NCI-H446 treated with DMSO at 0.1 percent for 48 hours (cell line): ENCODE measurements at places on chromosomes 13 and 19.

GRCh38 chr19:51491586-51491985 lies 10.0 kb downstream of the SIGLEC12 start:
- no peak for DNase-seq

DNA sequence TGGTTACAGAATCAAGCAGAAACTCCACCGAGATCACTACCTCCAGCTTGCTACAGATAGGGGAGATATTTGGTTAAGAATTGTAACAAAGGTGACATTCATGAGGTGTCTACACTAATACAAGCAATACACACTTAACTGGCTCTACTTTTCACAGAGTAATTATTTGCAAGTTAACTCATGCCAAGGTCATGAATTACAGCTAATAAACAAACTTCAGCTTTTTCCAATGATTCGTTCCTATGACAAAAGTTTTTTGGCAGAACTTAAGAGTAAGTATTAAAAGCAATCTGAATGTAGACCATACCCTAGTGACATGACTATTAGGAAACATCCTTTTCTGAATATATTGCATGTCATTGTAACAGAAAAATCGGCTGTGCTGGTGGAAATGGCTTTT lies 72.1 kb downstream of the LHFPL6 start:
- no peak for DNase-seq

GRCh38 chr19:2791876-2792275 lies 6.6 kb downstream of the THOP1 start:
- no peak for DNase-seq

DNA sequence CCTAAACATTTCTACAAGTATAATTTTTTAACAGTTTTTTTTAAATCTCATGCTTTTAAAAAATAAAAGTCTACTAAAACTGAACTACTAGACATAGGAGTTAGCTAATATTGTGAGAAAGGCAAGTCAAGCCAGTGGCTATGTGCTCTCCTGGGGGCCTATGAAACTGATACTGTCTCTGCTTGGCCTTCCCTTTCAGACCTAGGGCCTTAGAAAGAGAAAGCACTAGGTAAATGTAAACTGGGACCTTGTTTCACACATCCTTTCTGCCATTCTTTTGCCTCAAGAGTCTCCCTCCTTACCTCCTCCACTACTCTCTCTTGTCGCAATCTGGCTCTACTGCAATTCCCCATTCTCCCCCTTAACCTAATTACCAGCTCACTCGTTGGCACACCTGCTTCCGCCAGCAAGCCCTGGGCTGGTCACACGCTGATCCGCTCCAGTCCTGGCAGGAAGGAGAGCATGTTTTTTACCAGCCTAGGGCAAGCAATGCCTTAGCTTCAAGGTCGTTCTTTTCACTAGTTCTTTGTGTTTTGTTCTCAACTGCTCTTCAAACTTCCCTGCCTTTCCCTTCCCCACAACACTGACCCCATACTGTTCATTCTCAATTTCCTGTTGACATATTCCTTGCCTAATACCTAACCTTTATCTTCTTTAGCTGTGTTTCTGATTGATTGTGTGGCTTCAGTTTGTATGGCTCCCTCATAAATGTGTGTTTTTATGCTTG lies 23.1 kb downstream of the TBC1D4 start:
- no peak for DNase-seq

GRCh38 chr13:114041493-114041892 lies 67.6 kb upstream of the C13orf46 start:
- no peak for DNase-seq

- no peak for DNase-seq
Measured at GRCh38 chr19:40466985-40467734, at the start of gene SPTBN4. TSS of gene SPTBN4 (plus strand) at chr19:40467001. CDS start at chr19:40472622, 5,621 bp downstream.

- no peak for DNase-seq
Measured at GRCh38 chr19:13960863-13961784, 8.8 kb downstream of the DCAF15 start.

- DNase-seq: no peak
Measured at GRCh38 chr19:10965398-10965797, 4.6 kb downstream of the SMARCA4 start.

- no peak for DNase-seq
Measured at GRCh38 chr19:51020988-51021651, 1.6 kb upstream of the KLK10 start.

GRCh38 chr13:98066636-98067035 lies 76.3 kb upstream of the FARP1 start:
- no peak for DNase-seq

GRCh38 chr13:110445183-110445582 lies 116.3 kb downstream of the RAB20 start:
- no peak for DNase-seq

GRCh38 chr13:28468023-28468915 lies 26.7 kb downstream of the FLT1 start:
- DNase-seq: no peak

DNA sequence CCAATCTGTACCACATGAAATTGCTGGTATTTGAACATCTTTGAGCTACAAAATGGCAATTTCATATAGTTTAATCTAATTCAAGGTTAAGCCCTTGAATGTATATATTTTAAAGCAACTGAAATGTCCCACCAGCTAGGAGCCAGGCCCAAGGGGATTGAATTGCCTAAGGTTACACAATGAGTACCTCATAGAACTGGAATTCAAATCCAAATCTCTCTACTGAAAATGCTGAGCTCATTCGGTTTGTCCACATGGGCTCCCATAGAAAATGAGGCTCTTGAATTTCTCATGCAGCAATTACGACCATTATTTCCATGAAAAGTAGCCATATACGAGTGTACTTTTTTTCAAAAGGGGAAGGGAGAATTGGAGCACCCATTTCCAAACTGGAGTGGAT lies 31.5 kb upstream of the FNDC3A start:
- DNase-seq: no peak

DNA sequence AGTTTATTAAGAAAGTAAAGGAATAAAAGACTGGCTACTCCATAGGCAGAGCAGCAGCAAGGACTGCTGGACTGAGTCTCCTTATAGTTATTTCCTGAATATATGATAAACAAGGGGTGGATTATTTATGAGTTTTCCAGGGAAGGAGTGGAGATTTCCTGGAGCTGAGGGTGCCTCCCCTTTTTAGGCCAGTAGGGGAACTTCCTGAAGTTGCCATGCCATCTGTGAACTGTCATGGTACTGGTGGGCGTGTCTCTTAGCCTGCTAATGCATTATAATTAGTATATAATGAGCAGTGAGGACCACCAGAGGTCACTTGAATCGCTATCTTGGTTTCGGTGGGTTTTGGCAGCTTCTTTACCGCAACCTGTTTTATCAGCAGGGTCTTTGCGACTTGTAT lies 13.5 kb downstream of the ZSCAN5A start:
- no peak for DNase-seq

DNA sequence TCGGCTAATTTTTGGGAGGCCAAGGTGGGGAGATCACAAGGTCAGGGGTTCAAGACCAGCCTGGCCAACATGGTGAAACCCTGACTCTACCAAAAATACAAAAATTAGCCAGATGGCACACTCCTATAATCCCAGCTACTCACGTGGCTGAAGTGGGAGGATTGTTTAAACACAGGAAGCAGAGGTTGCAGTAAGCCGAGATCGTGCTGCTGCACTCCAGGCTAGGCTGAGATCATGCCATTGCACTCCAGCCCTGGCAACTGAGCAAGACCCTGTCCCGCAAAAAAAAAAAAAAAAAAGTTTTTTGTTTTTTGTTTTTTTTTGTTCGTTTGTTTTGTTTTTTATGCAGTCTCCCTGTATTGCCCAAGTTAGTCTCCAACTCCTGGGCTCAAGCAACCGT lies 21.2 kb downstream of the MAST1 start:
- DNase-seq: no peak

- DNase-seq: no peak
Measured at GRCh38 chr19:2770055-2771013, 12.7 kb downstream of the SGTA start.

- no peak for DNase-seq
Measured at GRCh38 chr13:113207460-113207859, 1.0 kb downstream of the PCID2 start.

- no peak for DNase-seq
Measured at GRCh38 chr19:15869109-15869555, 28.7 kb downstream of the CYP4F2 start.

- DNase-seq: no peak
Measured at GRCh38 chr19:44303320-44303719, 1.5 kb downstream of the ZNF235 start.

GRCh38 chr13:42272804-42273175 lies 838 bp downstream of the AKAP11 start:
- DNase-seq: no peak

DNA sequence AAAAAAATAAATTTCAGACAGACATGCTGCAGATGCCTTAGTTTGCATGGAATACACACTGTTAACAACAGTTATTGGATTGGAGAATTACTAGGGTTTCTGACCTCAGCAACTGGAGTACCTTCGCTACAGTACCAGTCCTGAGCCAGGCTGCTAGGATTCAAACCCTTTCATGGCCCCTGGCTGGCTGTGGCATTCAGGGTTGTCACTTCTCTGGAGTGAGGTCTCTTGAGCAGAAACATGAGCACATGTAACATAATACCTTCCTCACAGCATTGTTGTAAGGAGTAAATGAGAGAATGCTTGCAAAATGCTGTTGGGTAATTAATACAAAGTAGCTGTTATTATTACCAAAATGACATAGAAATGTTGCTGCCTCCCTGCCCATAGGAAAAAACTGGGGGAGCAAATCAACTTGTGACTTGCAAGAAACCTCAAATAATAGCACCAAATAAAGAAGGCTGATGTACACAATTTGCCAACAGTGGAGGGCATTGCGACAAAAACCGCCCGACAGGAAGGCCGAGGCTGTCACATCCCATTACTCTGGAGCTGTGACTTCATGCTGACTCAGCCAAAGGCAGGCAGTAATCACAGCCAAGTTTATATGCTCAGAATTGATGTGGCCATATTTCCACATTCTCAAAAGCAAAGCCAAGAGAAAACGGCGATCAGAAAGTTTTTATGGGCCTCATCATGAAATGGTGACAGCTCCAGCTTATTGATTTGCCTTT lies 100.4 kb downstream of the RFC3 start:
- DNase-seq: peak; percentile 25

DNA sequence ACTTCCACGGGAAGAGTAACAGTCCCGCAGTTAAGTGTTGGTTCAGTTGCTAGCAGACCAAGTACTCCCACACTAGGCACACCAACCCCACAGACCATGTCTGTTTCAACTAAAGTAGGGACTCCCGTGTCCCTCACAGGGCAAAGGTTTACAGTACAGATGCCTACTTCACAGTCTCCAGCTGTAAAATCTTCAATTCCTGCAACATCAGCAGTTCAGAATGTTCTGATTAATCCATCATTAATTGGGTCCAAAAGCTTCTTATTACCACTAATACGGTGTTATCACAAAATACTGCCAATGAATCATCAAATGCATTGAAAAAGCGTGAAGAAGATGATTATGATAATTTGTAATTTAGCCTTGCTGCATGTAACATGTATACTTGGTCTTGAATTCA lies 95.8 kb downstream of the URI1 start:
- no peak for DNase-seq

GRCh38 chr19:11091703-11092153 lies 2.5 kb downstream of the LDLR start:
- DNase-seq: no peak

- DNase-seq: no peak
Measured at GRCh38 chr13:112428704-112429103, 52.5 kb downstream of the SPACA7 start.

DNA sequence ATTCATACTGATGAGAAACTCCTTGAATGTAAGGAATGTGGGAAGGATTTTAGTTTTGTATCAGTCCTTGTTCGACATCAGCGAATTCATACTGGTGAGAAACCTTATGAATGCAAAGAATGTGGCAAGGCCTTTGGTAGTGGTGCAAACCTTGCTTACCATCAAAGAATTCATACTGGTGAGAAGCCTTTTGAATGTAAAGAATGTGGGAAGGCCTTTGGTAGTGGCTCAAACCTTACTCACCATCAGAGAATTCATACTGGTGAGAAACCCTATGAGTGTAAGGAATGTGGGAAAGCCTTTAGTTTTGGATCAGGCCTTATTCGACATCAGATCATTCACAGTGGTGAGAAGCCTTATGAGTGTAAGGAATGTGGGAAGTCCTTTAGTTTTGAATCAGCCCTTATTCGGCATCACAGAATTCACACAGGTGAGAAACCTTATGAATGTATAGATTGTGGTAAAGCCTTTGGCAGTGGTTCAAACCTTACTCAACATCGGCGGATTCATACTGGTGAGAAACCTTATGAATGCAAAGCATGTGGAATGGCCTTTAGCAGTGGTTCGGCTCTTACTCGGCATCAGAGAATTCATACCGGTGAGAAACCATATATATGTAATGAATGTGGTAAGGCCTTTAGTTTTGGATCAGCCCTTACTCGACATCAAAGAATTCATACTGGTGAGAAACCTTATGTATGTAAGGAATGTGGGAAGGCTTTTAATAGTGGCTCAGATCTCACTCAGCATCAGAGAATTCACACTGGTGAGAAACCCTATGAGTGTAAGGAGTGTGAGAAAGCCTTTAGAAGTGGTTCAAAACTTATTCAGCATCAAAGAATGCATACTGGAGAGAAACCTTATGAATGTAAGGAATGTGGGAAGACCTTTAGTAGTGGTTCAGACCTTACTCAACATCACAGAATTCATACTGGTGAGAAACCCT lies 26.6 kb downstream of the ZNF345 start:
- DNase-seq: no peak
